Stimulated activated CD8-positive, alpha-beta memory T cell treated with anti-CD3 and anti-CD28 coated beads, Interleukin-15, amount 100 ng/mL, for 48 hours (primary cell): ENCODE measurements at places on chromosomes 12 and 14.

DNA sequence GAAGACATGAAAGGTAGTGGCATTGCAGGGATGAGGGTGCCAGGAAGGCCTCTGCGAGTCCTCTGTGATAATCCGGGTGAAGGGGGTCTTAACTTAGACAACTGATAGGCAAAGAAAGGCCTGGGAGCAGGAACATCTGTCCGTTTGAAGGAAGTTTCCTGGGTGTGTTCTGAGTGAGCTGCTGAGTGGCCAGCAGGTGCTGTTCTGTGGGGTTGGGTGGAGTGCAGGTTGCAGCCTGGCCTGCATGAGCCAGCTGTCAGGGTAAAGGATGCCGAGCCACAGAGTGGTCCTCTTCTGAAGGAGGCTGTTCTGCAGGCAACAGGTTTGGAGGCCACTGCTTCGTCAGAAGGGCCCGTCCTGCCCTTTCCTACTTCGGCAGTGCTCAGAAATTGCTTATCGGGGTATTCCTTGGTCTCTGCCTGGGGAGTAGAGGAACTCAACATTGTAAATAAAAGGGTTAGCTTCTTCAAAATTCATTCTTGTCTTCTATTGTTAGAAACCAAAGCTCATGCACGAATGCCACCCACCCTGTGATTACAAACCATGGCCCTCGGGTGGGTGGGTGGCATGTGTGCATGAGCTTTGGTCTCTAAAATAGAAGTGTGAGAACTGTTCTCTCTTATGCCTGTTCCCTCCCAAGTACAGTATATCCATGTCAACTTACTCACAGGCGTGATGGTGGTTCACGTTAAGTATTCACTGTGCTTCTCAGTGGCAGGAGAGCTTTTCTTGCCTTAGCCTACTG, 118.9 kb downstream of the CHST11 start:
- DNase-seq: no peak

- no peak for DNase-seq
Observed at GRCh38 chr12:117914686-117915085, 54.1 kb downstream of the KSR2 start.

DNA sequence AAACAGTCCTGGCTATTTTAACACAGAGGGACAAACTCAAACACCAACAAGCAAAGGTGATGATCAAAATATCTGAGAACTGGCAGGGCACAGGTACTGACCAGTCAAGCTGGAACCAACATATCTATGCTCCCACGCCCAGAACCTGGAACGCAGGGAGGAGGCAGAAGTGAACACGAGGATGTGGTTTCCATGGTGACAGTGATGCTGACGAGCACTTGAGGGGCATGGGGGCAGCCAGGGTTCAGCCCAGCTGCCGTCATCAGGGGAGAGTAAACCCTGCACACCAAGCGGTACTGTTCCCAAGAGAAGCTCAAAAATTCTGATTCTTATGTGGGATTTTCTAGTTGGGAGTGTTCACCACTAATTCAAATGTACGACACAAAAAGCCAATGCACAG, 113.6 kb upstream of the SFSWAP start:
- DNase-seq: no peak

- no peak for DNase-seq
Observed at GRCh38 chr14:50139192-50139591, 22.8 kb upstream of the VCPKMT start.

- DNase-seq: no peak
Observed at GRCh38 chr12:27081668-27082111, 688 bp downstream of the C12orf71 start.

DNA sequence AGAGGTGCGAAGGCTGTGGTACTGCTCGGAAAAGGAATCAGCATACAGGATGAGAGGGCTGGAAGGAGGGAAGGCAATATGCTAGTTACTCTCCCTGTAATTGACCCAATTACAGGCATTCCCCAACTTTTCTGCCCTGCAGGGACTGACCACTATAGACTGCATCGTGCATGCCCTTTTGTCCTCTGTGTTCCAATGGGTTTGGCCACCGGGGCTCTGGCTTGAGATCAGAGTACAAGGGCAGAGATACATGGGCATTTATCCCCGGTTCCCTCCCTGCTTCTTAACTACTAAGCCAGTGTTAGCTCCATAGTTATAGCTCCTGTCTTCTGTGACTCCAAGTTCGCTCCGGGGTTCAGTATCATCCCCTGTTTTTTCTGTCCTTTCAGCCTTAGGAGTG, 59.7 kb downstream of the GTF2A1 start:
- no peak for DNase-seq

GRCh38 chr12:127503246-127503645, 763.7 kb upstream of the TMEM132C start:
- DNase-seq: no peak

DNA sequence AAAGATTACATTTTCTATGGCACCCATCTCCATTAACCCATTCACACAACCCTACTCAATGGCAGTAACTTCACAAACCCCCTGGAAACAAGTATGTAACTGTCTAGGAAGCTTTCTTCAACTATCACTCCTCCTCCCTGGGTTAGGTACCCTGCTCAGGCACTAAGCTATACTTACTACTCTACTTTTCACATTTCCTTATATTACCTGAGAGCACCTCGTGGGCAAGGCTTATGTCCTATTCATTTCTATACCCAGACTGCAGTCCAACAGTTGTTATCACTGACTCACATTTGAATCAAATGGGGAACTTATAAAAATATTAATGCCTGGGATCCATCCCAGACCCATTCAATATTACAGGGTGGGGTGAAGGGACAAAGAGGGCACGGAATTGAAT, 4.6 kb downstream of the PAWR start:
- no peak for DNase-seq

- no peak for DNase-seq
Observed at GRCh38 chr12:95248604-95249360, 31.2 kb downstream of the VEZT start.
